ENCODE measurements at places on chromosomes 1 and 21.

DNA sequence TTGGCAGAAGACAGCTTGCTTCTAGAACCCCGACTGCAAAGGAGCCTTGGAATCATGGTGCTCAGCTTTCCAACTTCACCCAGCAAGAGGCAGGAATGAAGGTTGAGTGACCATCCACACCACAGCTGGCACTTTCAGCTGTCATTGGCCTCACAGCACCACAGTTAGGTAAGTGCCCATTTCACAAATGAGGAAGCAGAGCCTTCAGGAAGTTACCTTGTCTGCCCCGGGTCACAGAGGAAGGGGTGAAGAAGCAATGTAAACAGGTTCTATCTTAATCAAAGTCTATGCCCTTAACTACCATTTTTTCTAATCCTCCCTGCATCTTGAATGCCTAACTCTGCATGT lies 156.0 kb downstream of the GLUL start:
- DNase-seq: no peak

DNA sequence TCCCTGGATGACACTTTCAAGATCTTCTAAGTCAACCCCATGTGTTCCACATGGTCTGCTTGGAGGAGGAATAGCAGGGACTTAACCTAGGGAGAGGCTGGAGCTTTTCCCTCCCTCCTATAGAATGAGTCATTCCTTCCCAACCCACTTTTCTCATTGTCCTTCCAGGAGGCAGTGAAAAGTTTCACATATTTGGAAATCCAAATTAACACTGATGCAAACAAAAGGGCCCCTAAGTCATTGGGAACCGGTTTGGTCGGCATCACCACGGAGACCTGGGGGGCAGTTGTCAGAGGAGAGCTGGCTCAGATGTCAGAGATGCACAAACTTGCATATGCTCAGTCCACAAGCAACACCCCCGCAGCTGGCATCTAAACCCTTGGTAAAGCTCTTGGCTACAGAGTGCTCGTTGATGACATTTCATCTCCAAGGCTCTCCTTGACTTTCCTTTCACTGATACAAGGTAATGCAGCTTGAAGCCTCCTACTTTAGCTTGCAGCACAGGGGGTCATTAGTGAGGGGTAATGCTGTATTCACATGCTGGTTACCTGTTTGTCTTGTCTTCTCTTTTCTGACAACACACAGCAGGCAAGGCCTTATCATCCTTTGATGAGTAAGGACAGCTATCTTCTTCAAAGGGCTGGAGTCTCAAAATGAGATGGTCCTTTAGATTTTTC lies 12.3 kb upstream of the LRRC8D start:
- no peak for DNase-seq

DNA sequence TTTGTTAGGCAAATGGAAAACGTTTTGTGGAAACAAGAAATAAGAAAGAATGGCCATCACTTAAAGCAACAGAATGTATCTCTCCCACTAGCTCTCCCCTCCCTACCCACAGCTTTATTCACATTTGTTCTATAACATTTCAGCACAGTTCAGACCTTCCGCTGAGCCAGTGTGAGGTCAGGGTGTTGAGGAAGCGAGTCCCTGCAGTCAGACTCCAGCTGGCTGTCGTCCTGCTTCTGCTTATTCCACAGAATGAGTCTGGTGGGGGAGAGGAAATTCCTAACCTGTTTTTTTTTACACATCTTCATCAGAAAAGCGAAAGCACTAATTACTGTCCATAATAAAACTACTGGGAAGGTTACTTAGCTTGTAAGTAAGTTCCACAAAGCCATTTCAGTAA lies 39.0 kb downstream of the MRPL39 start:
- no peak for DNase-seq

DNA sequence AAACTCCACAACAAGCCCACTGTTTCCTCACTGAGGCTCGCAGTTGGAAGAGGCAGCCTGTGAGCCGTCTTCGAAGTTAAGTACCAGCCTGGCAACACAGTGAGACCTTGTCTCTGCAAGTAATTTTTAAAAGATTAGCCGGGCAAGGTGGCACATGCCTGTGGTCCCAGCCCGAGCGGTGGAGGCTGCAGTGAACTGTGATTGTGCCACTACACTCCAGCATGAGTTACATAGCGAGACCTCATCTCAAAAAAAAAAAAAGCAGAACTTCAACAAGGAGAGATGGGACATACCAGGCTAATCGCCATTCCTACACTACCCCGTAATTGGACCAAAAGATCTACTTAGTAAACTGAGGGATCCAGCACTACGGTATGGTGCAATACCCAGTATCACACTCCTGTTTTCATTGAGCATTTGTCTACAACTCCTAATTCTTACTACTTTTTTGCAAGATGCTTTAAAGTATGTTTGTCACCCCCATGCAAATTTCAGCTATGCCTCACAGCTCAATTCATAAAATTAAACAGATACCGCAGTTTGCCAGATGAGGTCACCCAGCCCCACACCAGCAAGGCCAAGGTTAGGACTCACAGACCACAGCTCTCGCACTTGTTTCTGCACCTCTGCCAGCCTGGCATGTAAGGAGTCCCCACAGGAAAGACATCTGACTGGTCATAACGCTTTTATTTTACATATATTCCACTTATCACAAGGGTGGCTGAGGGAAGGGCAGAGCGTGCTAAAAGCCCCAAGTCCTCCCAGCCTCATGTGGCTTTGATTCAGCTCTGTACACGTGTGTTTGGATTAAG lies 21.0 kb downstream of the SDE2 start:
- no peak for DNase-seq

GRCh38 chr1:228045871-228046270 lies 36.6 kb upstream of the ARF1 start:
- no peak for DNase-seq

GRCh38 chr1:100869996-100870395 lies 24.6 kb downstream of the EXTL2 start:
- DNase-seq: no peak

- DNase-seq: no peak
Observed at GRCh38 chr1:106768077-106768476, 288.4 kb upstream of the PRMT6 start.

- DNase-seq: no peak
Observed at GRCh38 chr1:224377676-224378006, 21.0 kb downstream of the CNIH4 start.

GRCh38 chr1:30896905-30897304 lies 11.7 kb downstream of the SDC3 start:
- no peak for DNase-seq

DNA sequence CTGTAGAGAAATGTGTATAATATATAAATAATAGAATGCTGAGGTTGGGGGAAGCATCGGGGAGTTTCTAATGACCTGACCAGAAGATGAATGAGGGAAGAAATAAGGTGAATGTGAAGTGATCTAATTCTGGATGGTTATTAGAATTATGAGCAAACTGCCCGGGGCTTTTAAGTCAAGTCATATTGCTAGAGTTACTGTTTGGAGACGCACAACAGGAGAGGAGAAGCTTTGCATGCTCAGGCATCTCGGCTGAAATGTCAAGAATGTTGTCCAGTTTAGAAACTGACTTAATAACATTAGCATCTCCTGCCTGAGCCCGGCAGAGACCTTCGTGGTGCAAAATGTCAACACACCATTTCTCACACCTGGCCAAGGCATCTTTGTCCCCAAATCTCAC lies 119.1 kb downstream of the RRAGC start:
- DNase-seq: no peak

- DNase-seq: no peak
Observed at GRCh38 chr1:94422115-94422820, 4.1 kb downstream of the ABCD3 start.

DNA sequence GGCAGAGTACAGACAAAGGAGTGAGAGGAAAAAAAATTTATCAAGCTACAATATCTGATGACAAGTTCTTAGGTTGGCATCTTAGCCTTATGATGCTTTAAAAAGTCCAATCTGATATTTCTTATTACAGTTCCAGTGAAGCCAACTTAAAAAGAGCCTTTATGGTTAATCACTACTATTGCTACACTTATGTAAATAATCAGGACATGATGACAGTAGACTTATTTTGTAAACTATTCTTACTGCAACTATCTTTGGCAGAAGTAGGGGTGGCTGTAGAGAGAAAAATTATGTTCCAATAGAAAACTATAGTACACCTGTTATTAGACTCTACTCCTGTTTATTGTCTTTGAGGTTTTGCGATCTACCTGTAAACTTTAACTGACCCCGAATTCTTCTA lies 25.8 kb upstream of the NUF2 start:
- no peak for DNase-seq

DNA sequence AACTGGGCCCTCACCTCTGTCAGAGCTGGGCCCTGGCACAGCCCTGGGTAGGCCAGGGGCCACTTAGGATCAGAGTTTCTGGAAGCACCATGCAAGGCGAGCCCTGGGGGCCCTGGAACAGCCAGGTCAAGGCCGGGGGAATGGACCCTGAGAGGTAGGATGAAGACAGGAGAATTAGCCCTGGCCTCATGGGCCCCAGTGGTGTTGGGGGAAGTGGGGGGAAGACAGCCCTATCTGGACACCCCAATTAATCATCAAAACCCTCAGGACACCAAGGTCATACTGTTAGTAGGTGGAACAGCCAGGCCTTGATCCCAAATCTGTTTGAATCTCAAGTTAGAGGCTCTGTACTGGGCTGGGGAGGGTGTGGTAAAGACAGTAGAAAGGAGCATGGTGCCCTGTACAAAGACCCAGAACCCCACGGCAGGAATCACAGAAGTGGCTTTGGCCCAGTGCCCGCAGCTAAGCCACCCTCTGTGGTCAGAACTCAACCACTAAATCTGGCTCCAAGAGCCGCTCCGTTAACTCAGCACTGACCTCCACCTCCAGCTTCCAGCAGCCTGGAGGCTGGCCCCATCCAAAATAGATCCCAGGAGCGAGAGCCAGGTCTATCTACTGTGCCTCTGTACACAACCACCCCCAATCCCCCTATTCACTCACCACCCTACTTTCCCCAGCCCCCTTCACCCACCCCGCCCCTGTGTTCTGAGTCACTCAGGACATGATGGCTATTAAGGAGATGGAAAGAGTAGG lies 14.0 kb upstream of the TRIM63 start:
- no peak for DNase-seq

DNA sequence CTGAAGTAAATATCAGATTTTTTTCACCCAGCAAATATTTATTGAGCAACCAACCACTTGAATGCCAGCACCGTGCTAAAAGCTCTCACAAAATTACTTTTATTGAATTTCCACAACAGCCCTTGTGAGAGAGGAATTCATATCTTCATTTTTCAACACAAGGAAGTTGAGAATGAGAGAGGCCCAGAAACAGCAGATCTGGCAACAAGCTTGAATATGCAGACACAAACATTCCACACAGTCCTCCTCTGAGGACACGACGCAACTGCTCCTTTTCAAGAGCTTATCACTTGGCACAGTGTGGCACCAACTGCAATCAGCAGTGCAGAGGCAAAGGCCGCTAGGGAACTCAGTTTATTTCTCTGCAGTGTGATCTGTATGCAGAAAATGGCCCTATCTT lies 32.2 kb upstream of the IFNAR2 start:
- DNase-seq: no peak
